Activated CD4-positive, alpha-beta T cell treated with anti-CD3 and anti-CD28 coated beads for 36 hours (primary cell): ENCODE measurements at places on chromosomes 12 and 14. TPM values are rescaled to one million over a fixed set of nuclear protein-coding genes. Genes with fewer than 3 reads are reported as not detected.

Gene PRIMA1
- not detected for total RNA-seq

Gene FAM186B
- total RNA-seq: 0.07 TPM

Gene BMAL2
- total RNA-seq: 13.2 TPM

DNA sequence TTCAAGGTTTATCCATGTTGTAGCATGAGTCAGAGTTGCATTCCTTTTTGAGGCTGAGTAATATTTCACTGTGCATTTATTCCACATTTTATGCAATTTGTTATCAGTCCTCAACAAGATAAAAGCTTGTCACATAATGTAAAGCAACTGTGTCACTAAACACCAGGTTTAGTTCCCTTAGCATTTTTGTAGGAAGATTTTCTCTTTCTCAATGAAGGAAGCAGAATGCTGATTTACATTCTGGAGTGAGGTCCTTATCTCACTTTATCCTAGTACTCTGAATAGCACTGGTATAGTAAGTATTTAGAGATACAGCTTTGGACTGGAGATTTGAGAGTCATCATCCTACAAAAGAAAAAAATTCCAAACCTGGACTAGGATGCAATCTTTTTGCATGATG is 9.8 kb upstream of the EXD2 start:
- DNase-seq: no peak

GRCh38 chr12:98294051-98294805 is 221.2 kb upstream of the TMPO start:
- no peak for DNase-seq

GRCh38 chr14:36900846-36901245 is 239.2 kb downstream of the PAX9 start:
- DNase-seq: no peak

DNA sequence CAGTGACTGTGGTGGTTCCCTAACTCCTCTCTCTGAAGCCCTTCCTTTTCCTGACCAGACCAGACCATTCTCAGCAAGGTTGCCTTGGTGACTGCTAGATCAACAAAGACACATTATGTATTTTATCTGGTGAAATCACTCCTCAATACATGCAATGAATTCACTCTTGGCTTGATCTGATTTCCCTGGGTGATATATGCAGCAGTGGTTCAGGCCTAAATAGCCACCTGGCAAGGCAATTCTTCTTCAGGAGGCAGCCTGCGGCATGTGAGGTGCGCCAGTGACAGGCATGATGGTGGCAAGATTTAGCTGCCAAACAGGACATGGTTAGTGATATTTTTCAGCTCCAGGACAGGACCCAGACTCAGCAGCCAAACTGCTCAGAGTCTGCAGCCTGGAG is 350.3 kb upstream of the CCDC196 start:
- no peak for DNase-seq
